ENCODE measurements at places on chromosomes 7 and 10.

DNA sequence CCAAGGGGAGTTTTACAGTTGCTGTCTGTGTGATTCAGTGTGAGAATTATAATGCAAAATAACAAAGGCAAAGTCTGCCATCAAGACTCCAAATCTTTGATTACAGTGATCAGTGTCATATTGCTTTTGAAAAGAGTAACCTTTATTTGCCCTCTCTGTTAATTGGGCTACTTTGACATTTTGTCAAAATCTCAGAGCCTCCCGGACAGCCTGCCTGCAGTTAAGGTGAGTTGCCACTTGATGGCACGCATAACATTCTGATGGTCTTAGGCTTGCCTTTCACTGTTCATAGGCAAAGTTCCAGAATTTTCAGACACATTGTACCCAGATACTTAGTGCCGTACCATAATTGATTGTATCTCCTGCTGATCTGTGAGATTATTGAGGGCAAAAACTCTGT is 253.5 kb downstream of the ABCA13 start:
- DNase-seq: no peak

DNA sequence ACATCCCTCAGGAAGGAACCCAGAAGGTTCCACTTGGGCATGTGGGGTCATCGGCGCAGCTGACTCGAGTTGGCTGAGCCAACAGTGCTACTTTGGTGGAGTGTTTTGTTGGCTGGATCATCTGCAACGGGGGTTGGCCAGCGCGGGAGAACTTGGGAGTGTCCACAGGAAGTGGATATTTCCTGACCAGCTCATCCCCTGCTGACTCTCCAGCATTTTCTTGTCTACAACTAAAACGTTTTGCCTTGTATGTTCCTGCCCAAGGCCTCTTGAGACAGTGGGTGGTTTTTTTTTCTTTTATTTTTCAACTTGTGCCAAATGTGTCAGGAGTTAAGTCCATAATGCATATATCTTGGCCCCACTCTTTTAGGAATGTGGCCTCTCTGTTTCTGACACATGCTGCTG is 208.6 kb downstream of the ZNF365 start:
- DNase-seq: no peak

DNA sequence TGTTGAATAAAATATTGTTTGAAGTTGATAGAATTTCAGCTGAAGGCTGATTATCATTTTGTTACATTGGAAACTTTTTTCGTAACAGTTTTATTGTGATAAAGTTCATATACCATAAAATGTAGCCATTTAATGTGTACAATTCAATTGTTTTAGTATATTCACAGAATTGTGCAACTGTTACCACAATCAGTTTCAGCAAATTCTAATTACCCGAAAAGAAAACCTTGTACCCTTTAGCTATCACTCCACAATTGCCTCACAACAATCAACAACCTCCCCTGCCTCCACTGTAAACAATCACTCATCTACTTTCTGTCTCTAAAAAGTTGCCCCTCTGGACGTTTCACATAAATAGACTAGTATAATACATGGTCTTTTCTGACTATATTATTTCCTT is 179.7 kb upstream of the BET1 start:
- DNase-seq: no peak

GRCh38 chr7:45525057-45525456 is 49.1 kb upstream of the ADCY1 start:
- DNase-seq: no peak

GRCh38 chr10:6642876-6643275 is 62.8 kb upstream of the PRKCQ start:
- DNase-seq: no peak

- DNase-seq: no peak
Measured at GRCh38 chr7:11082552-11083213, 109.0 kb downstream of the PHF14 start.

DNA sequence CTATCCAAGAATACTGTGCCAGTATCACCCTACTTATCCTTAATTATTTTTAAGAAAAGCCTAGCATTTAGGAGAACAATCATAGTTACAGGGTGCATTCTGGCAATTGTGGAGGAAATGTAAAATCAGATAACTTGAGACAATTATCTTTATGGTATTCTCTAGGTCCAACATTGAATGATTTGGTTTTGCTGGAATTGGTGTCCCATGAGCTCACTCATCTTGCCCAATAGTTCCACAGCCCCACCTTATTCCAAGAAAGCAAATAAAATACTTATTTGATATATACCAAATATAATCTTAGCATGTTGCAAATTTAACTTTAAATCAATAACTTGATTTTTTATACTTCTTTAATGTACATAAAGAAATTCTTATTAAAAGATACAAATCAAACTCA is 65.3 kb downstream of the DGKB start:
- no peak for DNase-seq

DNA sequence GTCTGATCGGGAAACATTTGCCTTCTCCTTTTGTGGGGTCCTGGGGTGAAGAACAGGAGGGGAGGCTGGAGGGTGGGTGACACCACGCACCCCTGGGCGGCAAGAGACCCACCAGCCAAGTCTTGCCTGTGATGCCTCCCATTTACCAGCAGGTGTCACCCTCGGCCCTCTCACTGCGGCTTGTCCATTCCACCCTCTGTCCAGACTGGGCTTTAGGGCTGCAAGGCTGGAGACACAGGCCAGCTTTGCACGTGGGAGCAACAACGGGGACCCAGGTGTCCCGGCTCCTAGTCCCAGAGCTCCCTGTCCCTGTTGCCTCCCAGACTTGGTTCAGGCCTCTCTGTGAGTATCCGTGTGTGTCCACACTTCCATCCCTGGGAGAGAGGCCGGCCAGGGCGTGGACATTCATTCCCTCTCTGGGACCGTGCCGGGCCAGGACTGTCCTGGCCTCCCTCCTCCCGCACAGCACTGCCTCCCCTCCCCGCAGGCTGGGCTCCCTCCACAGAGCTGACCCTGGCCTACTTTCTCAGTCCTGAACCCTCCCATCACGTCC is 36.2 kb upstream of the GTF2IRD1 start:
- DNase-seq: peak; percentile 58

GRCh38 chr7:6169805-6170520 is 102.5 kb downstream of the CYTH3 start:
- DNase-seq: no peak

- no peak for DNase-seq
Measured at GRCh38 chr7:23456093-23456492, 14.2 kb downstream of the IGF2BP3 start.

- DNase-seq: no peak
Measured at GRCh38 chr7:138746073-138746472, 44.9 kb upstream of the SVOPL start.

DNA sequence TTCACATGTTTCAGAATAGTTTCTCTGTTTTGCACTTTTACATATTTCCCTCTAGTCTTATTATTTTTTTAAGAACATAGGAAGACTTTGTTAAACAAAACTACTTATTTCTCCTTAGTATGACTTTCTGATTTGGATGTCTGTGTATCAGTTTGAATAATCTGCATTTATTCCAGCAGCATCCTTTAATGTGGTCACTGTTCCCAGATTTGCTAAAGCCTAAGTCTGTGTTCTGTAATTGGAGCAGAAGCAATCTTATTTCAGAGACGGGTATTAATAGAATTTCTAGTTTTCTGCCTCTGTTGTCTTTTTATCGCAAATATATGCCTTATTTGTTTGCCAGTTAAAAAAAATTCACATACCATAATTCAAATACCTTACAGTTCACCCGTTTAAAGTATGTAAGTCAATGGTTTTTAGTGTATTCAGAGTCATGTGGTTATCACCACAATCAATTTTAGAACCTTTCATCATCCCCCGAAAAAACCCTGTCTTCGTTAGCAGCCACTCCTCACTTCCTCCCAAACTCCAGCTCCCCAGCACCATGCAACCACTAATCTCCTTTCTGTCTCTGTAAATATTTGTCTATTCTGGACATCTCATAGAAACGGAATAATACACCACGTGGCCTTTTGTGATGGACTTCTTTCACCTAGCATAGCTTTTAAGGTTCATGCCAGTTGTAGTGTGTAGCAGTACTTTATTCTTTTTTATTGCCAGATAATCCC is 58.7 kb downstream of the INPP5F start:
- no peak for DNase-seq

GRCh38 chr10:105950410-105950809 is 1214.1 kb downstream of the SORCS1 start:
- peak; percentile 69 for DNase-seq

DNA sequence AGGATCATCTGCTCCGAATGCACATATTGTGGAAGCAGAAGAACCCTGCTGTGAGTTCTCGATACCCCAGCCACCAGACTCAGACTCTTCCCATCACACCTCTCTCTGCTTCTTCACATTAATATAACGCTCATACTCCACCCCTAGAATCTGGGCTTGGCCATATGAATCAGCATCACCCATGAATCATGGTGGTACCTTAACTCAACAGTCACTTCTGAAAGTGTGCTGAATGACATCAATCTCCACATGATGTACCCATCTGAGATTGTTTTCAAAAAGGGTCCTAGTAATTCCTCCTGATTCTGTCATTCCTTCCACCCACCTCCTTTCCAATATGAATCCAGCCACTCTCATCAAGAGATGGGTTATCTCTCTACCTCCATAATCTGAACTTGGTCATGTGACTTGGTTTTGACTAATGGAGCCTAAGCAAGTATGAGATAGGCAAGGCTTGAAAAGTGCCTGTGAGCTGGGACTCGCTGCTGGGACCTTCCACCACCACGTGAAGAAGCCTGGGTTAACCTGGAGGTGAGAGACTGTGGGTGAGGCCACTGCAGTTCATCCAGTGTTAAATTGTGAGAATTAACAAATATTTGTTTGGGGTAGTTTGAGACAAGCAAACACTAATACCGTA is 15.4 kb downstream of the YWHAG start:
- DNase-seq: no peak

- DNase-seq: no peak
Measured at GRCh38 chr10:61735882-61736281, 73.2 kb downstream of the CABCOCO1 start.

DNA sequence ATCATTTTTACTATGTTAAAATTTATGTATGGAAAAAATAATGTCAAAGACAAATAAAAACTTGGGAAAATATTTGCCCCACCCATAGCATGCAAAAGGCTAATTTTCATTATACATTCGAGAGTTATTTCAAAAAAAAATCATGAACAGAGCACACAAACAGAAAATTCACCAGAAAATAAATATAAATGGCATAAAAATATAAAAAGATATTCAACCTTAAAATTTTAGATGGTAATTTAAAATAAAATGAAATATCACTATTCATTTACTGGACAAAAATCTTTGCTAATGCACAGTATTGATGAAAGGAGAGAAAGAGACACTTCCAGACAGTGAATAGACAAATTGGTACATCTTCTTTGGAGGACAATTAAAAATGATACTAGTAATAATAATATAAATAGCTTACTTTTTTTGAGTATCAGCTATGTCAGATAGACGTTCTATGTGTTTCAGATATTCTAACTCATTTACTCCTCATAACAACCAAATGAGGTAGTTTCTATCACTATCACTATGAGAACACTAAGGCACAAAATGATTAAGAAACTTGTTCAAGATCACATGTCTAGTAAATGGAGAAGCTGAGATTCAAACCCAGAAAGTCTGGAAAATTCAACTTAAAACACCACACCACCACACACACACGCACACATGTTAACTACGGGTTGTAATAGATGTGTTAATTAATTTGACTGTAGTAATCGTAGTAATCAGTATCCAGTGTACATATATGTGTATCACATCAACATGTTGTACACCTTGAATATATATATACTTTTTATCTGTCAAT is 63.0 kb downstream of the CCDC71L start:
- no peak for DNase-seq

DNA sequence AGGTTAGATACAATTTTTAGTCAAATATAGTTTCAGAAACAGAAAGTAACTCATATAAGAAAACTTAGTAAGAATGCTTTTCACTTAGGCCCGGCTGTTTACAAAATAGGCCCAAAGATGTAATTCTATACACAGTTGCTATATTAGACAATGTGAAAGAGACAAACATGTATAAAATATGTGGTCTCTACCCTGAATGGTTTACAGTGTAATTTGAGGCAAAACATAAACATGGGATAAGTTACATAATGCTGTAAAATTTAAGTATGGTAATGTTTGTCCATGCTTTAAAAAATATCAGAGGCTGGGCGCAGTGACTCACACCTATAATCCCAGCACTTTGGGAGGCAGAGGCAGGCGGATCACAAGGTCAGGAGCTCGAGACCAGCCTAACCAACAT is 18.7 kb downstream of the KRIT1 start:
- no peak for DNase-seq

DNA sequence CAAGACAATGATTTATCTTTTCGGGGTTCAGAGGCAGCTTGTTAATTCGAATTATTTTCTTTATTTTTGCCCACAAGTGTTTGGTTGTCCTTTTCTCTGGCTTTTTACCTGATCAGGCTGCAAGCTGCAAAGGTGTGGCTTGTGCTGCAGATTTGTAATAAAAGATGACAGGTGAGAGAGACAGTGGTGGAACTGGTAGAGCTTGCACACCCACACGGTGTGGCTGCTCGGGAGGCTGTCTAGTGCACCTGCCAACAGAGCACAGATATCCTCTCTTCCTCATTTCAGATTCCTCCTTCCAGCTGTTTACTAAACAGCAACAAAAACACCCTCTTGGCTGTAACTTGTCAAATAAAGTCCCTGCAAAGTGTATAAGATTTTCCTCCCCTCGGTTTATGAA is 9.2 kb downstream of the GJD4 start:
- no peak for DNase-seq

DNA sequence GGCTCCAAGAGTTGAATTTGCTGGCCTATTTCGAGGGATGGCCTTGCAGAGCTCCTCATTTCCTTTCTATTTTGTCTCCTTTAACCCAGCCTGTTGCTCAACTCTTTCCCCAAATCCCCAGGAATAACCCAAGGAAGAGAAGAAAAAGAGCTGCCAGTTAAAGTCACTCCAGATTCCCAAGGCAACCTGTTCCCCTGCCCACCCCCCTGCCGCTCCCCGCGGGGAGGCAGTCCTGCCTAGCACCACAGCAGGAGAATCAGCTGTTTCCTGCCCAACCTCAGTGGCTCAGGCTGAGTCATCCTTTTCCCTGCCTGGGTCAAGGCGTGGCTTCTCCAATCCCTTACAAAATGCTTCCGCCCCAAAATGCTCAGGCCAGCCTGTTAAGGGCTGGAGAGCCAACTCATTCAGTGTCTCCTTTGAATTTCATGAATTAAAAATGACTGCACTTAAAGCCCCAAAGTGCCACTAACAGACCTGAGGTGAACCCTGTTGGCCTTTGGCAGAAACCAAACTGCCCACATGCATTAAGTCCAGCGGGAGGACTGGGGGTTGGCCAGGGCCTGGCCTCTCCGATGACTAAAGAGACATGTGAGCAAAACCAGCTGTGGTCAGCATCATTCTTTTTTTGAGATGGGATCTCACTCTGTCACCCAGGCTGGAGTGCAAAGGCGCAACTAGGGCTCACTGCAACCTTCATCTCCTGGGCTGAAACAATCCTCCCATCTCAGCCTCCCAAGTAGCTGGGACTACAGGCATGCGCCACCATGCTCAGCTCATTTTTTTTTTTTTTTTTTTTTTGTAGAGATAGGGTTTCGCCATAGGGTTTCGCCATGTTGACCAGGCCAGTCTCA is 83.2 kb upstream of the KIF5B start:
- peak; percentile 23 for DNase-seq

GRCh38 chr10:59362959-59363381 is 621 bp upstream of the FAM13C start:
- DNase-seq: peak; percentile 86

Measured in globus pallidus (tissue), 1 donor.